ENCODE measurements at places on chromosomes 1 and 21.

DNA sequence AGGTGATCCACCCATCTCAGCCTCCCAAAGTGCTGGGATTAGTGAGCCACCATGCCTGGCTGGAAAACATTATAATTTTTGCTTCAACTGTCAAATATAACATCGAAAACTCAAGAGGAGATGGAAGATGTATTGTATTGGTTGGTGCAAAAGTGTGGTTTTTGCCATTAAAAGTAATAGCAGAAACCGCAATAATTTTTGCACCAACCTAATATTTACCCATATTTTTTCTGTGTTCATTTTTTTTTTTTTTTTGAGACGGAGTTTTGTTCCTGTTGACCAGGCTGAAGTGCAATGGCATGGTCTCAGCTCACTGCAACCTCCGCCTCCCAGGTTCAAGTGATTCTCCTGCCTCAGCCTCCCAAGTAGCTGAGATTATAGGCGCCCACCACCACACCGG is 27.1 kb upstream of the SHE start:
- no peak for DNase-seq

DNA sequence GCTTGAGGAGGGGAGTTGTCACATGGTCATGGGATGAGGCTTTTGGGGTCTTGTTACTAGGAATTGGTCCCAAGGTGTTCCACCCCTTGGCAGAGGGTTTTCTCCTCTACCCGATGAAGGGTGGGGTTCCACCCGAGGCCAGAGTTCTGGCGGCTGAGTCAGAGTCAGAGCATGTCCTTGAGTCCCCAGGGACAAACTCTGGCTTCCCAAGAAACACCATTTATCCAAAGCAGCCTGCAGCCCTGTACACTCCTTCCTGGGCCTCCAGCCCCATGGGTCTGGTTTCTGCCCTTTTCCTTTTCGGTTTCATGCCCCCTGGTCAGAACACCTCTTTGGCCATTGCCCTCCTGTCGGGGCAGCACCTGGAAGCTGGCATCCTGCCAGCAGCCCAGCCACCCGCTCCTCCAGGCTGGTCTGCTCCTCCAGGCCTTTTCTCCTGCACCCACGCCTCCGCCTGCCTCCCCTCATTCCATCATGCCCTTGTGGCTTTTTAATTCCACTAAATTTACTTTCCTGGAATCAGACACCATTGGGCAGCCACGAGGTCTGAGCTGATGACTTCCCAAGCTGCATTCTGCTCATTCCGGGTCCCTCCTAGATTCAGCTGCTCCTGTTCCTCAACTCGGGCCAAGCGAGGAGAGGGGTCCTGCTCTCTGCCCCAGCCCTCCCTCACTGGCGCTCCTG is 301.7 kb upstream of the VAMP3 start:
- no peak for DNase-seq

- no peak for DNase-seq
Observed at GRCh38 chr1:62800825-62801306, 16.9 kb downstream of the ATG4C start.

GRCh38 chr1:67636146-67636545 is 48.9 kb upstream of the GADD45A start:
- DNase-seq = no peak

- no peak for DNase-seq
Observed at GRCh38 chr1:68808351-68808750, 311.5 kb upstream of the DEPDC1 start.

- DNase-seq = no peak
Observed at GRCh38 chr1:217660353-217661062, 29.4 kb downstream of the SPATA17 start.
